ENCODE measurements at places on chromosomes 11 and 22.

GRCh38 chr11:109775686-109776085 is 317.5 kb upstream of the ZC3H12C start:
- DNase-seq, result no peak

DNA sequence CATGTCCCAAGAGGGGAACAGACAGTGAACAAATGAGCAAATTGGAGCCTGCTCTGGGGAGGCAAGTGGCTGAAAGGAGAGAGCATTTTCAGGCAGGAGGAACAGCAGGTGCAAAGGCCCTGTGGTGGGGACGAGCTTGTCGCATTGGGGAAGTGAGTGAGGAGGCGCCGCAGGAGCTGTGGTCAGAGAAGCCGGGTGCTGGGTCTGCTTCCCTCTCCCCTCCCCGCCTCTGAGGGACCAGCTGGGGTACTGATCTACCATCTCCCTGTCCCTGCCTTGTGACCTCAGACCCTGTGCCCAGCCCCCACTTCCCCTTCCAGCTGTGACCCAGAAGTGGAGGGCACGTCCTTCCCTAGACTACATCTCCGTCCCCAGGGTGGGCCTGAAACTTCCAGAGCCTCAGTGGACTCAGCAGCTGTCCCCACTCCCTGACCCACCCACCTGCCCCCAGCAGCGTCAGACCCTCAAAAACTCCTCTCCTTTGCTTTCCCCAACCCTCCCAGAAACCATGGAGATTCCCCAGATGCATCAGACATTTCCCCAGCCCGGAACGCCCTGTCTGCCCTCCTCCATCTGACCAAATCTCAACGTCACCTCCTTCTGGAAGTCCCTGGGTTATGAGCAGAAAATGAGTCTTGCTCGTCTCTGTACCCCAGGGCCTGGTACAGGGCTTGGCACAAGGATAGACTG is 19.7 kb upstream of the PDGFB start:
- no peak for DNase-seq

DNA sequence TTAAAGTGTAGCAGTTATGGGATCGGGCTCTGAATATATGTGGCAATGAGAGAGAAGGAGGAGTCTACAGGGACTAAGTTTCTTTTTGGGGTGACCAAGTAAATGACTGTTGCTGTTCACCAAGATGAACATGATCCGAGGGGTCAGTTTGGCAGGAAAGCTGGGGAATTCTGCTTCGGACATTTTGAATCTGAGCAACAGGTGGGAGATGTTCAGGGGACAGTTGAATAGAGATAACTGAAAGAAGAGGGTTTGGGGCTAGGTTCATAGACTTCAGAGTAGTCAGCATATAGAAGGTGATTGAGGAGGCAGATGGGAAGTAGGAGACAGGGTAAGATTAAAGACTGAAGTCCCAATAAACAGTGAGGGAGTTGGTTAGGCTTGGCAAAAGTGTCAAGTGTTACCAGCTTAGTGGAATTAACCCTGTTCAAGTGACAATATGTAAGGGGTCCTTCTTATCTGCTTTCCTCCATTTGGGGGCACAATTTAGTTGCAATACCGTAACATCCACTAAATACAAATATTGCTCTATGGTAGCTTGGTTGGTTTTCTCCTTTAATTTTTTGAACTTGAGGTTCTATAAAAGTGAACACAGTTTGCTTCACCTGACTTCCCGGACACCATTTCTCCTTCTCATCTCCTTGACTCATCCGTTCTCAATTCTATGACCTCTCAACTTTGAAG is 2.9 kb upstream of the ENTHD1 start:
- DNase-seq, result no peak

- DNase-seq, result no peak
These were observed 53.6 kb downstream of the SLC35F2 start for GRCh38 chr11:107804971-107805370.

DNA sequence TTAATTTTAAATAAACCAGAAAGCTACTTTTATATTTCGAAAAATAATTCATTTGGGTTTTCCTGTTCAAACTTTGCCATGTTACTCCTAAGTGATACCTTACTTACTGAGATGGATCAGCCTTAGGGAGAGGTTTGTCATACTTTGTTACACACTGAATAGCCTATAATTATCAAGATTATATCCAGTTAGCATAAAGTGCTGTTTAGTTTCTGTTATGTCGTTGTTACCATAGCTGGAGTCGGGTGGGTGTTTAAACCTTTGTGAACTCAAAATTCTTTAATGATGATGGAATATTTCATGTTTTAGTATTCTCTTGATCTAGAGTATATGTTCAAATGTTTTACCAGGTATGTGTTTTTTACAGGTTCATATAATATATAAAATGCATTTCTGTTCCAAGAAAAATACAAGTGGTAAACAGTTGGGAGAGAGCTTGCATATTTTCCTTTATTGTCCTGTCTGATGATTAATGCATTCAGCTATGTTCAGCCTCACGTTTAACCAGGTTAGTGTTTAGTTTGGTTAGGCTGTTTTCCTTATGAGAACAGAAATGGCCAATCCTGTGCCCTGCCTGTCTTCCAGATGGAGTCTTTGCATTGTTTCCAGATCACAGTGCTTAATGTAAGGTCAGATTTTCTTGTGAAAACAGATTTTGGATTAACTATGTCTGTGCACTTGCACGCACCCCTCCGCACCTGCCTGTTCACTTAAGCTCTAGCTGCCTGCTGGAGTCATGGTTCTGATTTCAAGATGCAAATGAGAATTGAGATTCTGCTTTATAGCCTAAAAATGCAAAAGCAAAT is 105.6 kb downstream of the ATXN10 start:
- peak; percentile 29 for DNase-seq

GRCh38 chr11:124897674-124898262 is at the start of gene ROBO4:
TSS of gene ROBO4 (minus strand) at chr11:124897865. CDS start at chr11:124897795, 70 bp downstream.
- no peak for DNase-seq

DNA sequence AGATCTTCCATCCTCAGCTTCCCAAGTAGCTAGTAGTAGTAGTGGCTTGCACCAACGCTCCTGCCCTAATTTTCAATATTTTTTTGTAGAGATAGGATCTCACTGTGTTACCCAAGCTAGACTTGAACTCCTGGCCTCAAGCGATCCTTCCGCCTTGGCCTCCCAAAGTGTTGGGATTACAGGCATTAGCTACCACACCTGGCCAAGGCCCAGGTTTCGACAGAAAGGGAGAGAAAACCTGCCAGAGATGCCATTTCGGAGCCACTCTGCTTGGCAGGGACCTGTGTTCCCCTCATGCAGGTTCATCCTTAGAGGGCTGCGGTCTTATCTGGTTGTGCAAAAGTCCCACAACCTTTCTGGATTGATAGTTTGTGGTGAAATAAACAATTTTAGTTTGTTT is 41.4 kb downstream of the FAM83F start:
- DNase-seq, result no peak

DNA sequence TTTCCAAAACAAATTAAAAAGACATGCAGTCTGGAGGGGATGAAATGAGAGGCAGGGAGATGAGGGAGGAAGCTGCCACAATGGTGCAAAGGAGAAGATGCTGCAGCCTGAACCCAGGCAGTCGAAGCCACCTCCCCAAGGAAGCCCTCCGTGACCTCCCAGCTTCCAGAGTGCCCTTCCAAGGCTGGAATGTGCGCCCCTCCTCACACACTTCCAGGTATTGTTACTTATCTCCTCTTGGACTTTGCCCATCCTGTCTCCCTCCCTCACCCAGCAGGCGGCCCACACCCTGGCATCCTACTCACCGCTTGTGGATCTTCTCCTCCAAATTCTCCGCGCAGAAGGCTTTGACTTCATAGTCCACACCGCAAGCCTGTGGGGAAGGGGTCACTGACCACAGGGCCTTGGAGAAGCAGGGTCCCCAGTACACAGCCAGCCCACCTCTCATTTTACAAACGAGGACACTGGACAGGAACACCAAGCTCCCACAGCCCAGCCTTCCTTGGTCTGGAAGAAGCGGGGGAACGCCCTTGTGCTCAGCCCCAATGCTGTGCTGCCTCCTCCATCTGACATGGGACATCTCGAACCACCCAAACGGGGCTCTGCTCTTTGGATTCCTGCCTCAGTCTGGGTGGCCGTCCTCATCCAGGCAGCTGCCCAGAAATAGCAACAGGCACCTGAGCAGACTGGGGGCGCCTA is 40.3 kb downstream of the TPBGL start:
- no peak for DNase-seq

DNA sequence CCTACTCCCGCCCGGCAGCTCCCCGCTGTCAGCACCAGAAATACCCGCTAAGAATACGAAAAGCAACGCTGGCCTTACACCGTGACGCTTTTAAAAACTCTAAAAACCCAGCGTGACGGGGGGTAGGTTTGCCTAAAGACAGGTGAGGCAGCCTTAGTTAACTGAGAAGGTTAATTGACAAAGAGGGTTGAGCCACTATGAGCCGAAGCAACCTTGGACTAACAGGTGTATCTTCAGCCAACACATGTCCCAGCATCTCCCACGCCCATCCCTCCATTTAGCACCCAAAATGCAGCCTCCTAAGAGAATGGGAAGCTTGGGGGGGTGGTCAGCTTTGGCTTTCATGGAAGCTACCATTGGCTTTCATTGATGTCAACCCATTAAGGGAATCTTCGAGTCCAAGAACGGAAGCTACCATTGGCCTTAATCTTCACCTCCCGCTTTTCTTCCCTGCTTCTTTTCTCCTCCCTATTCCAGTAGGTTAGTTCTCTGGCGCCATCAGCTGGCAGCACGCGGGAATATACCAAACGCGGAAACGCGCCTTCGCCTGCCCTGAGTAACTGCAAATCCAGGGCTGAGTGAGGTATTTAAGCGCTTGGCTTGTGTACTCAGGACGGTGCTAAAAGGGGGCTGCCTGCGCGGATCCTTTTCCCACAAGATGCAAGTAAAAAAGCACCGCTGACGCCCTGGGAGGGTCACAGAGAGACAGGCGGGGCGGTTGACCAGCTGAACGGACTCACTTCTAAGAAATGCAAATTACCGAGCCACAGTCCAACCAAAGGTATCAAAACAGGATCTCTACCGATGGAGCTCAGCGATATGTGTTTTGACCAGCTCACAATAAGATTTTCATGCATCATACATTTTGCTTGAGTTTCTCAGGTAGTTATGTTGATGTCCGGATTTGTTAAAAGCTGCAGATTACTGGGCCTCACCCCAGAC is 38.5 kb upstream of the GLYATL1 start:
- DNase-seq, result no peak

DNA sequence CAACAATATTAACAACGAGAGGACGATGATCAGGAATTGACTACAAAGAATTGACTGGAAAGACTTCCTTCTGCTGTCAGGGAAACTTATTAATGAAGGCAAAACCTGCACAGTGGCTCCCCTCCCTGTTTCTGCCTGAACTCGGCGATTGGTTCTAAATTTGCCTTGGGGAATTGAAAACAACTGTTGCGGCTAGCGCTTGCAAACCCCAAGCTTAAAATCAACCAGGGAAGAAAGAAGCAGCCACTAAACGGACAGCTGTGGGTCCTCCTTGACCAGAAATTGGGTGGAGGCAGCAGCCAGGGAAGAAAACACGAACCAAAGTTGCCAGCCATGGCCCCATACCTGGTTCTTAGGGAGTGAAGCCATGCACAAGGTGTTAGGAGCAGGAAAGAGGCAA is 383.5 kb upstream of the CADM1 start:
- no peak for DNase-seq

DNA sequence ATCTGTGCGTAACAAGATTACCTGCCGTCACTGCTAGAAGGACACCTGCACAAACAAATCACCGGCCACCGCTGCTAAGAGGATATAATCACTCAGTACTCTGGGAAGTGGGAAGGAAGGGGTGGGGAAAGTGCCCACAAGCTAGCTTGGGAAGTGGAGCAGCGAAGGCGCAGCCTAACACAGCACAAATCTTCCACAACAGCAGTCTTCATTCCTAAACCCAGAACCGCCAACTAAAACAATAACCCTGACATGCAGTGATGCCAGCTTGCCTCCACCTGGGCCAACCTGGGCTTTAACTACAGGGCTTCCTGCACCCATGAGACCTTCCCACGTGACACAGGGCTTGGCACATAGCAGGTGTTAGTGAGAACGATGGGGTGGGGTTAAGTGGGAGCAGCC is 5.1 kb downstream of the DGCR2 start:
- no peak for DNase-seq

GRCh38 chr11:10413268-10413667 is 41.8 kb upstream of the AMPD3 start:
- no peak for DNase-seq

DNA sequence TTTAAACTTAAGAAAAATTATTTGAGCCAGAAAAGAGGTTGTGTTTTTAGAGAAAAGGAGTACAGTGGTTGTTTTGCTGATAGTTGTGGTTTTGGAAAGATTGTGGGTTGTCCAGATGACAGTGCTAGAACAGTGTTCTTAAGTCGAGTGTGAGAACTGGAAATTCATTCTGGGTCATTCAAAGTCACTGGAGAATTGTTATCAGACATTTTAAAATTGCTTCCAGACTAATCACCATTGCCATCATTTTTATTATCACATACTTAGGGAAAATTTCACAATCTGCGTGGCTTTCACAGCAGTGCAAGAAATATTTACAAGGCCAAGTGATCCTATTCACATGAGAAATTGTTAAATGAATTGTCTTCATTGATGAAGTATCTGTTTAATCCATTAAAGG is 242.2 kb upstream of the DDI1 start:
- no peak for DNase-seq

DNA sequence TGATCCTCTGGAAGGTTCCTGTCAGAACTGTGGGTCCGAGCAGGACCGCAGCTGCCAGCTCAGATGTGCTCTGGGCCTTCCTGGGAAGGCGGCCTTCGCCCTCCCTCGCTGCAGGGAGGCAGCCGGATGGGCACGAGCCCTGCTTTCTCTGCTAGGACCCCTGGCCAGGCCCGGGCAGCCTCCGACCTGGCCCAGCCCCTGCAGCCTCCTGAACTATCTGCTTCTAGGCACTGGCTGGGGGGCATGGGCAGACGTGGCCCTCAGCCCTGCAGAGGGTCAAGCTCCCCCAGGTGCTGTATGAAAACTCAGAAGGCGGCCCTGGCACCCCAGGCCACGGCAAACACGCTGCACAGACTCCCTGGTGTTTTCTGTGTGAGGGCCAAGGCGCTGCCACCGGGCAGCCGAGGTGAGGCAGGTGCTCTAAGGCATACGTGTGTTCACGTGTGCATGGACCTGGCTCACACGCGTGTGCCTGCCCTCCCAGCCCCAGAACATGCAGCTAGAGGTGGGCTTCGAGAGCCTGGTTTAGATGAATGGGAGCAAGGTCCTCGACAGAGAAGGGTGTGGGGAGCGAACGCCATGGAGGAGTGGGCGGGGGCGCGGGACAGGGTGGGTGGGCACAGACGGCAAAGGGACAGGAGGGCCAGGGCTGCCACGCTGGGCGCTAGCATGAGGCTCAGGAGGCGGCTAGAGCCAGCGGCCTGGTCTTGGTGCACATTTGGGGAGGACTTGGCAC is 4.3 kb downstream of the LRFN4 start:
- no peak for DNase-seq

DNA sequence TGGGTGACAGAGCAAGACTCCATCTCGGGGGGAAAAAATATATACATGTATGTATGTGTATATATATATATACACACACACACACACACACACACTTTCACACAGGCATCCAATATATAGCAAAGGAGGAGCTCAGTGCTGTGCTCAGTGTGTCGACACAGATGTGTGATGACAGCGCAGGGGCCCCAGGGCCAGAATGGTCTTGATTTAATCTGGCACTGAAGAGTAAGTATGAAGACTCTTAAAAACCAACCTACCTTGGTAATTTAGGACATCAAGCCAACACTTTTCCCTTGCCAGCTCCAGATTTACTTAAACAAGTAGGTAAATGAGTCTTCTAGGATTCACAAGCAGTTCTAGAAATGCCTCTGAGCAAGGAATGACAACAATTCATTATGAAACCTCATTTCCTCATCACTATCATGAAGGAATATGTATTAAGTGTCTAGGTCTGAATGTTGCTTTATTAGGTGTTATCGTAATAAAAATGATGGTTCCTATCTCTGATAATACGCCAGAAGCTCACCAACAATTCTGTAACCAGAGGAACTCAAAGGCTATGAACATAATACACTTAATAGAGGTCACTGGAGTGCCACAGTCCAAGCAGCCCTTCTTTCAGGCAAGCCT is 71.5 kb downstream of the SGSM3 start:
- no peak for DNase-seq
